ENCODE measurements at places on chromosomes 7 and 10.

GRCh38 chr10:88962336-88962735, 9.8 kb upstream of the ACTA2 start:
- DNase-seq, result peak; percentile 40

- DNase-seq, result peak; percentile 16
Measured at GRCh38 chr10:81179805-81180452, 642.2 kb downstream of the SH2D4B start.

DNA sequence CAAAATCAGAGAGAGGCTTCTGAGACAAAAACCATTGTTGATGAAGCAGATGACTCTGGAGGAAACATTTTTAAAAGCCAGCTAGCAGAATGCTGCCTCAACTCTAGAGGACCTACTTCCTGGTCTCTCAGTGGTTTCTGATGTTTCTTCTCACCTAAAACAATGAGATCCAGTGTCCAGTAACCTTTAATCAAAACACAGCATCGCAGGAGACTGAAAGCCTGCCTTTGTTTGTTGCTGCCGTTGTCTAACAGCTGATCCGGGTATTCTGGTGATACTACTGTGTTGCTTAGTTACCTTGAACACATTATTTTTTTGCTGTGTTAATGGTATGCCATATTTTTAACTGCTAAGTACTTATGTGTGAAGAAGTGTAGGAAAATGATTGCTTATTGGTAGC, 70.9 kb downstream of the WIPF3 start:
- DNase-seq, result no peak

DNA sequence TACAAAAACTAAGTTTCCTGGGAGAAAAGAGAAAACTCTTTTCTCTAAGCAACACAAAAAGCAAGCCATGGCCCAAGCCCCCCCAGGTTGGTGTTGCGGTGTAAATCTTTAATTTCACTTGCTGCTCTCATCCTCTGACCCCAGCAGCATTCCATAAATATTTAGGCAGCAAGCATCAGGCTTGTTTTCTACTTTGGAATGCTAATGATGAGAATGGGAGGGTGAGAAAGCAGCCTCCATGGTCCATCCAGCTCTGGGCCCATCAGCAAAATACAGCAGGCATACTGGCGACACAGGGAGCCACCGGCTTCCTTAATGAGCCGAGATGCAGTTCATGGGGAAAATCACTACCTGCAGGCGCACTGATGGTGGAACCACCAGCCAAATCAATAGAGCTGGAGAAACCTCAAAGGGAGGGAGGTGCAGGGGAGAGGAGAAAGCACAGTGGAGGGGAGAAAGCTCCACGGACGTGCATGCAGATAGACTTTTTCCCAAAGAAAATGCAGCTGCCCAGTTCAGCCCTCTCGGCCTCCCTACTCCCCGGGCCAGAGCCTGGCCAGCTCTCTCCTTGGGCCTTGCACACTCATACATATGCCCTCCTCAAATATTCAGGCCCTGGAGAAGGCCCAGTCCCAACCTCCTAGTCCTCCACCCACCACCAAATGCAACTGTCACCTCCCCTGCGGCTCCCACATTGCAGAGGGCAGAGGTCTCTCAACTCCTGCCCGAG, 131.9 kb downstream of the GRID1 start:
- DNase-seq, result no peak

GRCh38 chr10:130218936-130219335, 82.7 kb downstream of the GLRX3 start:
- DNase-seq, result no peak

GRCh38 chr10:15344876-15345285, 26.2 kb downstream of the FAM171A1 start:
- peak; percentile 94 for DNase-seq
